ENCODE measurements at places on chromosomes 3 and 15. TPM values are rescaled to one million over a fixed set of nuclear protein-coding genes. Genes with fewer than 3 reads are reported as not detected.

The QTRT2 gene
- 19.7 TPM for total RNA-seq

The SCN11A gene
- total RNA-seq = 0.12 TPM

The EXD1 gene
- not detected for total RNA-seq

The LOXL1 gene
- 42.0 TPM for total RNA-seq

The SEMA3G gene
- 10.2 TPM for total RNA-seq

The CYP19A1 gene
- not detected for total RNA-seq

The MKRN3 gene
- total RNA-seq = not detected

The LRRN1 gene
- total RNA-seq = 0.29 TPM

The GRIP2 gene
- 8.0 TPM for total RNA-seq

The TRPM1 gene
- total RNA-seq = not detected

The SLC2A2 gene
- total RNA-seq = not detected

The ISLR gene
- 215 TPM for total RNA-seq

The PAK6 gene
- 2.3 TPM for total RNA-seq

The NEK10 gene
- 0.88 TPM for total RNA-seq

The SIDT1 gene
- 1.8 TPM for total RNA-seq

The RHCG gene
- total RNA-seq = 0.58 TPM

The GOLGA6B gene
- not detected for total RNA-seq

The IGSF11 gene
- total RNA-seq = 4.4 TPM

The RTP4 gene
- total RNA-seq = 5.1 TPM

The SOX2 gene
- not detected for total RNA-seq

The HES1 gene
- 23.1 TPM for total RNA-seq

The CAMP gene
- total RNA-seq = not detected

The LYZL4 gene
- total RNA-seq = not detected

The DNASE1L3 gene
- 3.2 TPM for total RNA-seq

The GAP43 gene
- 7.0 TPM for total RNA-seq

The C3orf62 gene
- total RNA-seq = 1.5 TPM

The SRP14 gene
- total RNA-seq = 142 TPM

The ZBED2 gene
- total RNA-seq = not detected

The KCNMB3 gene
- total RNA-seq = 3.8 TPM

The WNT7A gene
- 0.26 TPM for total RNA-seq

The GPR160 gene
- total RNA-seq = 8.6 TPM

The ARL14 gene
- total RNA-seq = not detected

The WDR72 gene
- total RNA-seq = 0.59 TPM

The SHF gene
- 36.5 TPM for total RNA-seq

The GREM1 gene
- total RNA-seq = 0.88 TPM

The AEN gene
- total RNA-seq = 20.2 TPM

The RASL12 gene
- total RNA-seq = 68.0 TPM

The CHRNB4 gene
- total RNA-seq = 0.69 TPM

The ERICH6 gene
- not detected for total RNA-seq

The NDN gene
- 76.3 TPM for total RNA-seq

The AADAC gene
- total RNA-seq = 0.35 TPM

The CRYGS gene
- not detected for total RNA-seq
